ENCODE measurements at places on chromosomes 3 and 15.

GRCh38 chr15:94924057-94924456 is 692.7 kb downstream of the MCTP2 start:
- DNase-seq: no peak

GRCh38 chr15:88894819-88895767 is at the start of gene HAPLN3:
HAPLN3 (minus strand) TSS chr15:88895544; CDS start chr15:88887298, 8,246 bp downstream.
- DNase-seq: peak; percentile 53

- peak; percentile 92 for DNase-seq
Observed at GRCh38 chr3:124791639-124792151, 61.4 kb downstream of the UMPS start.

DNA sequence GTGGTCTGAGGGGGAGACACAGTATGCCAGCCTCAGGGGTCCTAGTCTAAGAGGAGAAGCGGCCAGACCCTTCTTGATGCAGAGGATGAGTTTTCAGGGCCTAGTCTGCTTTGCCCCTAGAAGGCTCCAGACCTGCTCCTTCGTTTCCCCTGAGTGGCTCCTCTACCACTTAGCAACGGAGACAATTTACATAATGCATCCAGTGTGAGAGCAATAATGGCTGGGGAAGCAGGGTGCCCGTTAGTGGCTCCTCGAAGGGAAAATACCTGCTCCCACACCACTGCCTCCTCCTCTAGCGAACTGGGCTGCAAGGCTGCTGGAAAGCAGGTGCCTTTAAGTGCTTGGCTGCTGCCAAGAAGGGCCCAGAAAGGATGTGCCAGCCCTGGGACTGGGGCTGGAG is 38.9 kb downstream of the CACNA2D2 start:
- DNase-seq: no peak

- no peak for DNase-seq
Observed at GRCh38 chr15:63264688-63265293, 12.6 kb upstream of the APH1B start.

DNA sequence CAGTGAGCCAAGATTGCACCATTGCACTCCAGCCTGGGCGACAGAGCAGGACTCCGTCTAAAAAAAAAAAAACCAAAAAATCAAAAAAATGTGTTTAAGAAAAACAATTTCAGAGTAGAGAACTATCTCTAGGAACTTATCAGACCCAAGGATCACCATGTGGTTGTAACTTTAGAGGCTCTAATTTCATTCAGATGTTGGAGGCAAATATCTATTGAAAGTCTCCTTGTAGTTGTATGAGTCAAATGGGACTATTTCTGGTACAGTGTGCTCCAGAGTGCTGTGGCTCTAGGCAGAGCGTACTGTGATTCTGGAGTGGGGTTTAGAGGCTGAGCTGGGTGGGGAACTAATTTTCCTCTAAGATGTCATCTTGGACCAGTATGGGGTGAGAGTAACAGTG is 398.7 kb downstream of the SHQ1 start:
- DNase-seq: no peak

- no peak for DNase-seq
Observed at GRCh38 chr15:27222479-27222878, 251.5 kb downstream of the GABRG3 start.

- DNase-seq: no peak
Observed at GRCh38 chr3:187146389-187146788, 7.1 kb upstream of the RPL39L start.

DNA sequence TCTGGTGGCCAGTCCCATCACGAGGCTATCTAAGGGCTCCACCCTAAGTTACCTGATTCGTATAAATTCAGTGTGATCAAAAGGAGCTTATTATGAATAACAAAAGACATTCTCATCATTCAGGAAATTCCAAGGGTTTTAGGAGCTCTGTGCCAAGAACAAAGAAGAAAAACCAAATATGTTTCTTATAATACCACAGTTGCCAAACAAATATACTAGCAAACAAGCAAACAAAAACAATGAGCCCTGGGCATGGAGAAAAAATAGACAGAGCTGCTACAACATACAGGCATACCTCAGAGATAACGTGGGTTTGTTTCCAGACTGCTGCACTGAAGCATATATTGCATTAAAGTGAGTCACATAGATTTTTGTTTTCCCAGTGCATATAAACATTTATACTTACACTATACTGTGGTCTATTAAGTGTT is 20.2 kb upstream of the CFAP161 start:
- peak; percentile 11 for DNase-seq
